ENCODE measurements at places on chromosomes 7 and 10.

GRCh38 chr10:80468002-80468401 is 13.9 kb downstream of the TSPAN14 start:
- peak; percentile 60 for DNase-seq

DNA sequence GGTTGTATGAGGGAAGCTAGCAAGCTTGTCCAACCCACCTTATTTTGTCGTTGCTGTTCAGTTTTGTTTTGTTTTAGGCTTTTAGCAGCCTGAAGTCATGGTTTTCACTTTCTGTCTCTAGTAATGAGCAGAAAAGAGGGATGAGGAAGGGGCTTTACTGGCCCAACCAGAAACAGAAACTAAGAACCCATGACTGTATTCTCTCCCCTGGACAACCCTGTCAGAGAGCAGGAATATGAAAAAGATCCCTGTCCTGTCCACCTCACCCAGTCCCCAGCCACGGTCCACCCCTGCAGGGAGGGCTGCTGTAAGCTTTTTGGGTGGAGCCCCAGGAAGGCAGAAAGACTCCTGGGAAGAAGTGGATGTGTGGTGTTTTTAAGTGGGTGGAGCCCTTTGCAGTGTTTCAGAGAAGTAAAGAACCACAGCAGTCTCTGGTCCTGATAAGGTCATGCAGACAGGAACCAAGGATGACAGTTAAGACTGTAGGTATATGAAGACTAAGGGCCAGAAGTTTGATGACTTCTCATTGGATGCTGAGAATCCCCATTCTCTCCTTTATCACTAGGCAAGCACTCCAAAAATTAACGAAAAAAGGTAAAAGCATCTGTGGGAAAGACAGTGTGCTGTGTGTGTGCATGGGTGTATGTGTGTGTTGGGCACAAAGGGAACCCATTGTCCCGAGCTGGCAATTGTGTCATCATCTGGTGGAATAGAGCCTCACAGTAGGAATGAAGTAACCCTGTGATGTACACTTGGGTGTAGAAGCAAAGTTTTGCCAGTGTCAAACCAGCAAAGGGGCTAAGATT is 13.8 kb downstream of the MRPL32 start:
- no peak for DNase-seq

DNA sequence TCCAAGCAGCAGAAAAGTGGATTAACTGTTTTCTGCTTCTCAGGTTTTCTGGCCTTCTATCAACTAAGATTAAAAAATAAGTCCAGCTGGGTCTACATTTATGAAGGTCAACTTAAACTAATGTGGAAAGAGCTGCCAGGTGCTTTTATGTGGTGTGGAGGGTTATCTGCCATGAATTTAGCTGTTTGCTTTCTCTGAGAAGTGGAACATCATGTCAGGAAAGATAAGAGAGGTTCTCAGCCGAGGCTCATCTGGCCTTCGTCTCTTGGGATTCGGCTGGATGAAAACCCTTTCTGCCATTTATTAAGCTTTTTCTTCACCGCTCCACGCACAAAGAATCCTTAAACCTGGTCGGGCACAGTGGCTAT is 5.5 kb downstream of the PTPRN2 start:
- DNase-seq: no peak

DNA sequence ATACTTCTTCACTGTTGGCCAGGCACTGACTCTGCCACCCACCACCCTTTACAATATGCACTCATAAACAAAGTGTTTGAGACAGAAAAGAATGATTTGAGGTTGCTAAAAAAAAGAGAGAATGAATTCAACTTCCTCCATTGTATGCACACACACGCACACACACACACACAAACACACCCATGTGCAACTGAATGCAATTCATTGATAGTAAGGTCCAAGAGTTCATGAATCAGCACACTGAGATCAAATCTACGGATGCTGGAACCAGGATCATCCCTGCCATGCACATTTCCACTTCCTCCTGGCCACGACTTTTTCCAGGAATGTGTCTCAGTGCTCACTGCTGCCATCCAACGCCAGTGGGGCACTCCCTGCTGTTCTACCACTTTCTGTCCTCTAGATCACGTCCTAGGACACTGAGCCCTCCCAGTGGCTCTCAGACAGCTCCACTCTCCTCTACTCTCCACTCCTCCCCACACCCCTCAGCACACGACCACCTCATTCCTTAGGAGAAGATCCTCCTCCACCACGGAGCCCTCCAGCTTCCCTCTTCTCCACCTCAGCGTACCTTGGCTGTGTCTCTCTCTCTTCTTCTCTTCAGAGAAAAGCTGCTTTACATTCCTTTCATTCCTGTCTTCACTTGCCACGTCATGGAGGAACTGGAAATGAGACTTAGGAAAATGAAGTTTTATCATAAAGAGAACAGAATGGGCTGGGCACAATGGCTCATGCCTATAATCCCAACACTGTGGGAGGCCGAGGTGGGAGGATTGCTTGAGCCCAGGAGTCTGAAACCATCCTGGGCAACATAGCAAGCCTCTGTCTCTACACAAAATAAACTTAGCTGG is 12.0 kb upstream of the TMEM213 start:
- DNase-seq: no peak

GRCh38 chr10:43226441-43226840 is 40.4 kb downstream of the RASGEF1A start:
- no peak for DNase-seq

DNA sequence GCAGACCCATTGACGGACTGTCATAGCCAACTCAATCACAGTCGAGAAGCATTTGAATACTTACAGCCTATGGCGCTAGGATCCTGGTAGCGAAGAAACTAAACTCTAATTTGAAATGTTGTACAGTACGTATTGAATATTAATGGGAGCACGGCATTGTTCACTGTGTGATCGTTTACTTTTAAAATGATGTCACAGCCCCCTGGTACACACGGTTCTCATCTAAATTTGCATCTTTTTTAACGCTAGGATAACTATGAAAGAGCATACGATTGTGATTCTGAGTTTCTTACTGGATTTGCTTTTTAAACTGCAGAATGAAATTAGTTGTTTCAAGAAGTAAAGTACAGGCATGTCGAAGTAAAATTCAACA is 895 bp upstream of the NAPEPLD start:
- no peak for DNase-seq
